NCI-H1105 treated with DMSO at 0.1 percent for 48 hours (cell line): ENCODE measurements at places on chromosomes 4 and X.

DNA sequence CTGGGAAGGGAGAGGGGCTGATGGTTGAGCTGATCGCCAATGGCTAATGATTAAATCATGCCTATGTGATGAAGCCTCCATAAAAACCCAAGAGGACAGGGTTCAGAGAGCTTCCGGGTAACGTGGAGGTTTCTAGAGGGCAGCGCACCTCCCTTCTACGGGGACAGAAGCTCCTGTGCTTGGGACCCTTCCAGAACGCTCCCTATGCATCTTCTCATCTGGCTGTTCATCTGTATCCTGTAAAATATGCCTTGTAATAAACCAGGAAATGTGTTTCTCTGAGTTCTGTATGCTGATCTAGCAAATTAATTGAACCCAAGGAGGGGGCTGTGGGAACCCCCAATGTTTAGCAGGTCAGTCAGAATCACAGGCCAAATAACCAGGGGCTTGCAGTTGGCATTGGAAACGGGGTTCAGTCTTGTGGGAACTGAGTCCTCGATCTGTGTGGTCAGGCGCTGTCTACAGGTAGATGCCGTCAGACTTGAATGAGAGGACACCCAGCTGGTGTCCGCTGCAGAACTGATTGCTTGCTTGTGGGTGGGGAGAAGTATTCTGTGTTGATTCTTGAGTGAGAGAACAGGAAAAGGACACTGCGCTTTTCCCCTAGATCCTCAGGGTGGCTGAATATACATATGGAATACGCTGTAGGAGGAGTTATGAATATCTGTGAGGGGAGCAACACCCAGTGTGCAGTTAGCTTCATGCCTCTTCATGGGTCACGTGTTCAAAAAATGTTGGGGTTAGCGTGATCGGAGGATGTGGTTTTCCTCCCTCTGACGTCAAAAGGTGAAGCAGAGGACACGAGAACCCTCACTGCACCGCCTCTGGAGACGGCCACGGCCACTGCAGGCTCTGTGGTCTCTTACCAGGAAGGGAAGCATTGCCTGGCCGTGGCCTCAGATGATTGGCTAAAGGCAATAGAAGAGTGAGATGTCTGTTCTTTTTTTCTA lies 29.2 kb downstream of the HTT-AS start:
- no peak for DNase-seq

GRCh38 chrX:105282077-105282476 lies 61.6 kb upstream of the TEX13A start:
- DNase-seq, result no peak

GRCh38 chrX:77174680-77175519 lies 272.3 kb upstream of the FGF16 start:
- DNase-seq, result no peak

DNA sequence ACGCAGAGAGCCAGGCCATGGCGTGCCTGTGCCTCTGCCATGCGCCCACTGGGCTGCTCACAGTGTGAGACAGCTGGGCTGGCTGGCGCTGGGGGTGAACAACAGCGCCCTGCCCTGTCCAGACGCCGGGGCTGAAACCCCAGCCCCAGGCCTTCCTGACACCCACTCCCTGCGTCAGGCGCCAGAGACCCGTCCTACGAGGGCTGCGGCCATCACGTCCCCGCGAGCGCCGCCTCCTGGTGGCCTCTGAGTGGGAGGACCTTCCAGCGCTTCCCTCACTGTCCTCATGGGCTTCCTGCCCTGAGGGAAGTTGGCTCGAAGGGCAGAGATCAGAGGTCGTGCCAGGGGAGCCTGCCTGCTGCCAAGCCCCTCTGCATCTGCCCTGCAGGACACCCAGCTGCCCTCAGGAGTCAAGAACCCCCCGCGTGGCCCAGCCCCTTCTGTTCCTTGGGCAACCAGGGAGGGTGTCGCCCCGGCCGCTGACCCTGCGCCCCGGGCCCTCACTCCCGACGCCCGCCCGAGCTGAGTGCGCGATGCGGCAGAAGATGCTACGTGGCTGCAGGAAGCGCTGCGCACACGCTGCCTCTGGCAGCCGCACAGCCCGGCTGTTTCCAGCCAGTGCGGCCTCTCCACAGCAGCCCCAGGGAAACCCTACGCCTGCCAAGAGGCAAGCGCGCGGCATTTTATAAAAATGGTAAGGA lies 16.2 kb downstream of the NELFA start:
- DNase-seq, result no peak

GRCh38 chr4:41257257-41257901 lies 651 bp downstream of the UCHL1 start:
- DNase-seq, result peak; percentile 75

DNA sequence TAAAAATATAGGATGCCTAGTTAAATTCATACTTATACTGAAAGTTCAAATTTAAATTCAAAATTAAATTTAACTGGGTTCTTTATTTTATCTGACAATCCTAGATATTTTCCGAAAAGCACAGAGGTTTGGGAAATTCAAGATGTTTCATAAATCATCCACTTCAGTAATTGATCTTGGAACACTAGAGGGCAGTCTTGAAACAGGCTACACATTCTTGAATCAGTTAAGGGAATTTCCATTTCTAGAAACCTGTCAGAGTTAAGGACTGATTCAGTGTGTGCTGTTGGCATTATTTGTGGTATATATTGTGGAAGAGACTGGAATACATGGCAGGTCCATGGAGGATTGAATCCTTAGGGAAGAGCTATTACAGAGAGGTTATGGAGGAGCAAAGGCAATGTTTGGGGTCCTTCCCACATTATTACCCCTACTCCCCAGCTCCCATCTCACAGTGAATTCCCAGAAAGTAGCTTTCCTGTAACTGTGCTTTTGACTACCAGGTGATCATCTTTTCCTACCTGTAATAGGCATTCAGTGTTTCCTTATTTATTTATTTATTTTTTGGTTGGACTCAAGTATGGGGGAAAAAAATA lies 92.9 kb downstream of the EGF start:
- peak; percentile 29 for DNase-seq

DNA sequence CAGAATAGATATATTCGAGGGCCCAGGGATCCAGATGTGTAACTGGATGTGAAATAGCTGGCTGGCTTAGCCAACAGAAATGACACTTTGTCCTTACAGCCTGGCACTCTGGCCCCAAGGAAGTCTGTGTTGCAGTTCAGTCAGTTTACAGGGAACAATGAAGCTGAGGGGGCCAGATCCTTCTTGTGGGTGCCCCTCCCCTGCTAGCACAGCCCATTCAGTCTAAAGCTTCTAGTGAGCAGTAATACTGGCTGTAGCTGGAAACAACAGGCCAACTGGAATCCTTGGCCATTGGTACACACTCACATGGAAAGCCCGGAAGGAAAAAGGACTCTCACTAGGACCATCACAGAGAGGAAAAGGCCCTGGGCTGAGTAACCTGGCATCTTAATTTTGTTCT lies 22.7 kb upstream of the CD40LG start:
- no peak for DNase-seq

DNA sequence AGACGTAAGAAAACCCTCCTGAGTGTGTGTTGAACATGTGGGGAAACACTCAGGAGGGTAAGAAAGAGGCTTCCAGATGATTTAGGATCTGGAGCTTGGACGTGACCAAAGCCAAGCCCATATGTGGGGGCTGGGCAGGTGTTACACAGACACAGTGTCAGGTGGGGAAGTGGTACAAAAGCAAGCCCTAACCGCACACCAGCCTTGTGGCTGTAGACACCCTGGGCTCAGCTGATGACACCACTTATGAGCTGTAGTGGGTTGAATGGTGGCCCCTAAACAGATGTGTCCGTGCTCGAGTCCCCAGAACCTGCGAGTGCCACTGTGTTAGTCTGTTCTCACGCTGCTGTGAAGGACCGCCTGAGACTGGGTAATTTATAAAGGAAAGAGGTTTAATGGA lies 25.0 kb upstream of the NSG1 start:
- no peak for DNase-seq

DNA sequence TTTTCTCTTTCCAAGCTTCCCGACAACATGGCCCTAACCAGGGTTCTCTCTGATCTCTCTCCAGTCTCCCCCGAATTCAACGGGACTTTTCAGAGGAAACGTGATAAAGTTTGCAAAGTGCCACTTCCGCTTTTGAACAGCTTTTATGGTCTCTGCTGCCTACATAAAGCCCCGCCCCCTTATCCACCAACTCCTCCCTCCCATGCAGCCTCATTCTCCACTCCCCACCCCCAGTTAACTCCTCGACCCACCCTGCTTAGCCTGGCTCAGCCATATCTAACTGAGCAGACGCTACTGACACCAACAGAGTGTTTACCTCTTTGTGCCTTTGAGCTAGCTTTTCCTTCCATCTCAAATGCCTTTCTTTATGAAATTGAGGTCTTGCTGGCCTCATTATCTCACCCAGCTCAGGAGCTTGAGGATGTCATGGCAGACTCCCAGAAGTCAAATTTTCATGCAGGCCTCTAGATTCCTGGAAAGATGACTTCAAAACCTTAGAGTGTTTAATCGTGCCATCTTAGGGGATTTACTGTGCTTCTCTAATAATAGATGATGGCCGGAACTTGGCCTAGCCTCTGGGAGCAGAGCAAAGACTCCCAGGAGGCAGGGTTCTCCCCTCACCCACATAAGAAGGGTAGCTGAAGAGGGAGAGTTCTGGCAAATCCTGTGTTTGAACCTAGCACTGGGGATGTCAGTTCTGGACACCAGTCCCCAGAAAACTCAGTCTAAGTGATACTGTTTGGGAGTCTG lies 606.0 kb downstream of the BCOR start:
- no peak for DNase-seq

DNA sequence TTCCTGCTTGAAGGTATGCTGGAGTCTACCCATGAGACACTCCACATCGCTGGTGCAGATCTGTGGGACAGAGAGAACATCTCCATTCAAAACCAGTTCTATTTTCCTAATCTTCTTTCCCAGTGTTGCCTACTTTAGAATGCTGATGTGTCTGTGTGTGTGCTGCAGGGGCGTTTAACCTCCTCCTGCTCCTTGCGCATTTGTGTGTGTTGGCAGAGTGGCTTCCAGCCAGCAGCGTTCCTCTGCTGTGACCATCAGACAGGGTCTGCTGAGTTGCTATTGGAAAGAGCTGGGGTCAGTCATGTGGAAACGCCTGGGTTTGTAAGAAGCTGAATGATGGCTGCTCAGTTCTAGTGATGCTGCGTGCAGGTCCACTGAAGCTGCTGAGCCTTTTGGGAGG lies 223.6 kb downstream of the RBMX2 start:
- no peak for DNase-seq

DNA sequence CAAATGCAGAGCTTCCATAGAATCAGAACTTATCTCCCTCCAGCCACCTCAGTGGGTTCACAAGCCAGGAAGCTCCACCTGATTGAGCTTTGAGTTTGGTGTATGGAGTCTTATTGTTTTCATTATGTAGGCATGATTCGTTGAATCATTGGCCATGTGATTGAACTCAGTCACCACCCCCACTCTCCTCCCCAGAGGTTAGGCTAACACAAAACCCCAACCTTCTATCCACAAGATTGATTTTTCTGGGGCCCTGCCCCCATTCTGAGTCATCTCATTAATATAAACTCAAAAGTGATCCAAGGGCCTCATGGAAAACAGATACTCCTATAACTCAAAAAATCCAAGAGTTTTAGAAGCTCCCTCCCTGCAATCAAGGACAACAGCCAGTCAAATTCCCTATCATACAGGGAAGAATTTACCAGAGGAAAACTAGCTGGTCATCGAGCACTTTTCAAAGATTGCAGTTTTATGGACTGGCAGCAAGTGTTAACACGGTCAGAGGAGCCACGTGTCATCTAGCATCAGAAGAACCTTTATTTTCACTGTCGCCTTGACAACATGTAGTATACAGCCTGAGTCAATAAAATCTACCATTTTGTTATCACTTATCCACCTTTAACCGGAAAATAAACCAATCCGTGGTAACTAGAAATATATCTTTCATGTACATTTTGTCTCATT lies 35.9 kb upstream of the GUCY1B1 start:
- DNase-seq, result no peak

- no peak for DNase-seq
Observed at GRCh38 chr4:168621806-168622589, 125.1 kb downstream of the PALLD start.

DNA sequence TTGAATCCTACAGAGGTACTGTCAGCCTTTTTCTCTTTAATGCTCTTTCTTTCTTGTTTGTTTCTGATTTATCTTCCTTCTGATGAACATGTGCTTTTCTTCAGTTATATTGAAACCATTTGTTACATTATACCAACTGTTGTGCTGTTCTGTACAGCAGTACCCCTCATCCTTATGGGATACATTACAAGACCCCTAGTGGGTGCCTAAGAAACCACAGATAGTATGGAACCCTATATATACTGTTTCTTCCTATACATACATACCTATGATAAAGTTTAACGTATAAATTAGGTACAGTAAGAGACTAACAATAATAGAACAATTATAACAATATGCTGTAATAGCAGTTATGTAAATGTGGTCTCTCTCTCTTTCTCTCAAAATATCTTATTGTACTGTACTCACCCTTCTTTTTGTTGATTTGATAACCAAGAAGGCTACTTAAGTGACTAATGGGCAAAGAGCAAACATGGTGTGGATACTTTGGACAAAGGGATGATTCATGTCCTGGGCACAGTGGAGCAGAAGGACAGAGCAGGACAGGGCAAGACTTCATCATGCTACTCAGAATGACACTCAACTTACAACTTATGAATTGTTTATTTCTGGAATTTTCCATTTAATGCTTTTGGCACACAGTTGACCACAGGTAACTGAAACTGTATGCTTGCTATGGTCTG lies 10.7 kb upstream of the YIPF7 start:
- DNase-seq, result no peak

- no peak for DNase-seq
Observed at GRCh38 chr4:87895964-87896621, 63.3 kb downstream of the MEPE start.

GRCh38 chr4:96186593-96186992 lies 346.7 kb downstream of the PDHA2 start:
- no peak for DNase-seq

DNA sequence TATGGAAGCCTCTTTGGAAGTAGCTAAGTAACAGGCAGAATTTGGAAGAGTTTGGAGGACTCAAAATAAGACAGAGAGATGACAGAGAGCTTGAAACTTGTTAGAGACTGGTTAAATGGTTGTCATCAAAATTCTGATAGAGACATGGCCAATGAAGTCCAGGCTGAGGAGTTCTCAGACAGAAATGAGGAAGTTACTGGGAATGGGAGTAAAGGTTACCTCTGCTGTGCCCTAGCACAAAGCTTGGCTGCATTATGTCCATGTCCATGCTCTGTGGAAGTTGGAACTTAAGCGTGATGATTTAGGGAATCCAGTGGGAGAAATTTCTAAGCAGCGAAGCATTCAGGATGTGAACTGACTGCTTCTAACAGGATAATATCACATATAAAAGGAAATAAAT lies 146.2 kb upstream of the NDST4 start:
- DNase-seq, result no peak
